Left hindlimb (tissue), 1 donor: ENCODE measurements at places on chromosomes 16 and 17.

GRCh38 chr16:30644334-30644830 is 6.4 kb upstream of the PRR14 start:
- DNase-seq: no peak

GRCh38 chr16:77679901-77680300 is 42.4 kb upstream of the NUDT7 start:
- DNase-seq: no peak

- no peak for DNase-seq
Observed at GRCh38 chr17:17535957-17536356, 39.8 kb upstream of the RASD1 start.

DNA sequence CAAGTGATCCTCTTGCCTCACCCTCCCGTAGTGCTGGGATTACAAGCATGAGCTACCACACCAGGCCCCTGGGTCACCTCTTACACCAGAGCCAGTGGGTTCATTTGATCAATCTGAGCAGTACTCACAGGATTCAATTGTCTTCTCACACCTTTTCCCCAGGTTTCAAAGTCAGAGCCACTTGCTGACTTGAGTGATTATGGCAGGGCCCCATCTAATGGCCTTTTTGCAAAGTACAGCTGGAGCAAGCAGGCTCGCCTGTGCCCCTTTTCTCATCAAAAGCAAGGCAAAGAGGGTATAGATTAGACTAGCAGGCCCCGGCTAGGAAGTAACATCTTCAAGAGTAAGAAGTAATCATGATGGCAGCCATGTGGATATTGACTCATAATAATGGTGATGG is 114.8 kb upstream of the NOL11 start:
- no peak for DNase-seq

DNA sequence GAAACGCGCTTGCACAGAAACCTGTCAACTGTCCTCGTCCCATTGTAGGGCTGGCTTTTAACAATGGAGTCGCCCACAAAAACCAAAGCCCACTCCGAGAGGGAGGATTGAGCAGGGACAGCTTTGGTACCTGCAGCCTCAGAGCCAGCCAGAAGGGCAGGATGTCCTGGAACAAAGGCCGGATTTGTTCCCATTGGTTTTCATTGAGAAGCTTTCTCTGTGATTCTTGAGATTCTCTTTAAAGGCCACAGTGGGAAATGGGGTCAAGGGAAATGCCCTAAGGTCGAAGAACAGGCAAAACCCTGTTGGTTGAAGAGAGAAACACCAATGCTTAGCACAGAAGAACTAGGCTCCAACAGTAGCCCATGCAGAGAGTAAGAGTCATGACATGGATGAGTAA is 65.4 kb downstream of the C16orf78 start:
- no peak for DNase-seq

DNA sequence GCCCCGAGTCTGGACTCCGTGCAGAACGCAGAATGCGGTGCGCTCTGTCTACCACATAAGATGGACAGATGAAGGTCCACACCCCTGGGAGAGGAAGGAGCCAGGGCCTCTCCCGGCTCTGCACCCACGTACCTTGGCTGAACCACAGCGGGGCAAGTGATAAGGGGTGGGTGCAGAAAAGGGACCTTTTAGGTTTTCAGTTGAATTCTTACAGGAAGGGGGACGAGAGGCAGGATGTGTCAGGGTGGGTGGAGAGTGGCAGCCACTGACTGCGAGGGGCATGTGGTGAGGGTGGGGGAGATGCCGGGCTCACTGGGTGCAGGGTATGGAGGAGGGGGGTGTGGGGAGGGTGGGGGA is 372 bp downstream of the CD300A start:
- no peak for DNase-seq

DNA sequence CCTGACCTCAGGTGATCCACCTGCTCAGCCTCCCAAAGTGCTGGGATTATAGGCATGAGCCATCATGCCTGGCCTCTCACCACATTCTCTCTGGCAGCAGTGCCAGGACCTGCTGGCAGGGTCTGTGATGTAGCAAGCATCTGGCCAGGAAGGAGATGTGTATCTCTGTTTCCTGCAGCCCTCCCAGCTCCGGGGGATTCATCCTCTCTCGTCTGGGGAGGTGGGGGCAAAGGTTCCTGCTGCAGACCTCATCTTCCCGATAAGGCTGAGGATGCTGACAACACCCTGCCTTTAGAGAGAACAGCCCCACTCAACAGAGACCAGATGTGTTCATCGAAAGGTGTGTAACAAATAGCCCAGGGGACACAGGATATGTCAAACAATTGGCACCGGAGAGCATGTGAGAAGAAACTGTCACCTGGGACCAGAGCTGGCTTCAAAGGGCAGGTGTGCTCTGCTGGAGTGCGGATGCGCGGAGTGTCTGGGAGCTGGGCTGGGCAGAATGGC is 54.8 kb upstream of the SEC14L1 start:
- no peak for DNase-seq

DNA sequence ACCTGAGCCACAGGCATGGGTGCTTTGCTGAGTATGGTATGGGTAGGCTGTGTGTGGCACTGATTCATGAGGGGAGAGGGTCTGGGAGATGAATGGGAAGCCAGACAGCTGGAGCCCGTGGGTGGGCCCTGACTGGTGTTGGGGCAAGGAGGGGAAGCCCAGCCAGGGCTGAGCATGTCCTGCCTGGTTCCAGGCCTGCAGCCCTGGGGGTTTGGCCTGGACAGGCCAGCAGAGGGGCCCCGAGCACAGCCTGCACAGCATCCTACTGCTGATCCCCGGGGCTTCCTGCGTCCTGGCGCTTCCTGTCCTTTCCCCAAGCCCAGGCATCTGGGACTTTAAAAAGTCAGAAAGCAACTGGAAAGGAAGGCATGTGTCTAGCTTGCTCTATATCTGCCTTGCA is 4.6 kb upstream of the MVD start:
- no peak for DNase-seq

DNA sequence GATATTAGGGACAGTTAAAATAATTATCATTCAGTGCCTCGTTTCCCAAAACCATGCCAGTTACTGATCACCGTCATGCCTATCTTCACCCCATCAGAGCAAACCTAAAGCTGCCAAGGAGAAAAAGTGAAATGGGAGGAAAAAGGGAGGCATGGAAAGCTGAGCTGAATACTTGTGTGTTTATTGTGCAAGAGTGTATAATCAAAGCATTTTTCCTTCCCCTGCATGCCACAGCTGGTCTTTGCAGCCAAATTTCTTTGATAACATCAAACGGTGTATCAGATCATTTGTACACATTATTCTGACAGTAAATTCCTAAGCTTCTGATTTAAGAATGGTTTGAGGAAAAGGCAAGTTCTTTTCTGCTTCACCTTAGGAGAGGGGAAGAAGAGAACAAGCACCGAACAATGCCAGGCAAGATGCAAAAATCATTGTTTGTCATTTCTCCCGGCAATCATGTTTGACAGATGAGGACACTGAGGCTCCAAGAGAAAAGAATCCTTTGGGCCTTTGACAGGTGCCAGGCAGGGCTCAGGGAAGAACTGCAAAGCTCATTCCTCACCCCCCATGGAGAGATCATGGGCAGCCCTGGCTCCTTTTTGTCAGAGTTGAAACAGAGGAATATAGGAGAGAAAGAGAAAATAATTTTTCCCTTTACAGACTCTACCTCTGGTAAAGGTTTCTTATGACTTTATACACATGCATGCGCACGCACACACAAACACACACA is 51.4 kb upstream of the ARHGAP44 start:
- DNase-seq: no peak

GRCh38 chr17:66403846-66404556 is 101.6 kb downstream of the PRKCA start:
- no peak for DNase-seq

DNA sequence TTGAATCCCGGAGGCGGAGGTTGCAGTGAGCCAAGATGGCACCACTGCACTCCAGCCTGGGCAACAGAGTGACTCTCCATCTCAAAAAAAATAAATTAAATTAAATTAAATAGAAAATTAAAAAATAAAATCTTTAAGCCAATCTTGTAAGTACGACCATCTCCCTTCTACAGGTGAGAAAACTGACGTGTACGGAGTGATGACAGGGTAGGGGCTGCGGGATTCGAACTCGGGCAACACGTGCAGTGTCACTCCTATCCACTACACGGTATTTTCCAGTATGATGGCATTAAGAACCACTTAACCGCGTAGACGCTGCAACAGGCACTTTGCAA is 762 bp downstream of the WDR59 start:
- DNase-seq: no peak

DNA sequence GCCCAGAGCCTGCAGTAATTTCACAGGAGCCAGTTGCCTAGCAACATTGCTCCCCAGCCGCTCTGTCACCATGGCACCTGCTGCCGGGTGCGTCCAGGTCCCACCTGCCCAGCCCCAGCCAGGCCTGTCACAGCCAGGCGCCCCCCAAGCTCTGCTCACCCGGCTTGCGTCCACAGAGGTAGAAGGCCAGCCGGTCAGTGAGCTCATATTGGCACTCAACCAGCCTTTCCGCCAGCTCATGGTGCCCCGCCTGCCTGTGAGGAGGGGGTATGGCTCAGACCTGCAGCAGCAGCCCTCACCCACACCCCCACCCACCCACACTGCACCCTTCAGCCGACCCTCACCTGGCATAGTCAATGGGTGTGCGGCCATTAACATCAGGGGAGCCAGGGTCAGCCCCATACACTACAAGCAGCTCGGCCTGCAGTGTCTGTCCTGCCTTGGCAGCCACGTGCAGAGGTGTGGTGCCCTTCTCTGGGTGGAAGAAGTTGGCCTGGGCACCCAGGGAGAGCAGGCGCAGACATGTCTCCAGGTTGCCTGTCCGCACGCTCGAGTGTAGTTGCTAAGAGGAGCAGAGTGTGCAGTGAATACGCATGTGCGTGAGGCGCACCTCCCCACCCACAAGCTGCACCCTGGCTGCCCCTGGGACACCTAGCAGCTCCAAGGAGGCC is 7.7 kb downstream of the GIT1 start:
- DNase-seq: peak; percentile 22

DNA sequence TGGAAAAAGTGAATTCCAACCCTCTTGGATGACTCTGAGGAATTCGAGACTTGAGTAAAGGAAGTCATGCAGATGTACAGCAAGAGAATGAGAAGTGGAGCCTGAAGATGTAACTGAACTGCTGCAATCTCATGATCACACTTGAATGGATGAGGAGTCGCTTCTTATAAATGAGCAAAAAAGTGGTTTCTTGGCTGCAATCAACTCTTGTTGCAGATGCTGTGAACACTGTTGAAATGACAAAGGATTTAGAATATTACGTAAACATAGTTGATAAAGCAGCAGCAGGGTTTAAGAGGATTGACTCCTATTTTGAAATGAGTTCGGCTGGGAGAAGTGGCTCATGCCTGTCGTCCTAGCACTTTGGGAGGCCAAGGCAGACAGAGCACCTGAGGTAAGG is 25.5 kb downstream of the ASPA start:
- no peak for DNase-seq

DNA sequence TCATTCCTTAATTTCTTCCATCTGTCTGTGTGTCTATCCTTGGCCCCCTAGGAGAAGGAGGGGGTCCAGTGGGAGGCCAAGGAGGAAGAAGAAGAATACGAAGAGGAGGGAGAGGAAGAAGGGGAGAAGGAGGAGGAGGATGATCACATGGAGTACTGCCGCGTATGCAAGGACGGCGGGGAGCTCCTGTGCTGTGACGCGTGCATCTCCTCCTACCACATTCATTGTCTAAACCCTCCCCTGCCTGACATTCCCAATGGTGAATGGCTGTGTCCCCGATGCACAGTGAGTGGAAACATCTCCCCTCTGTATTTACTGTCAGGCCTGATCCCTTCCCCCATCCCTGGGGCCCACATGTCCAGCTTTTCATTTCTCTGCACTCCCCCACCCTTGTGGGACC is 6.3 kb downstream of the CHD3 start:
- no peak for DNase-seq

GRCh38 chr17:64277831-64278562 is 14.9 kb upstream of the TEX2 start:
- peak; percentile 39 for DNase-seq

- DNase-seq: no peak
Observed at GRCh38 chr16:27353853-27354252, 40.1 kb downstream of the IL4R start.

GRCh38 chr16:79571903-79572535 is 28.5 kb downstream of the MAF start:
- no peak for DNase-seq

DNA sequence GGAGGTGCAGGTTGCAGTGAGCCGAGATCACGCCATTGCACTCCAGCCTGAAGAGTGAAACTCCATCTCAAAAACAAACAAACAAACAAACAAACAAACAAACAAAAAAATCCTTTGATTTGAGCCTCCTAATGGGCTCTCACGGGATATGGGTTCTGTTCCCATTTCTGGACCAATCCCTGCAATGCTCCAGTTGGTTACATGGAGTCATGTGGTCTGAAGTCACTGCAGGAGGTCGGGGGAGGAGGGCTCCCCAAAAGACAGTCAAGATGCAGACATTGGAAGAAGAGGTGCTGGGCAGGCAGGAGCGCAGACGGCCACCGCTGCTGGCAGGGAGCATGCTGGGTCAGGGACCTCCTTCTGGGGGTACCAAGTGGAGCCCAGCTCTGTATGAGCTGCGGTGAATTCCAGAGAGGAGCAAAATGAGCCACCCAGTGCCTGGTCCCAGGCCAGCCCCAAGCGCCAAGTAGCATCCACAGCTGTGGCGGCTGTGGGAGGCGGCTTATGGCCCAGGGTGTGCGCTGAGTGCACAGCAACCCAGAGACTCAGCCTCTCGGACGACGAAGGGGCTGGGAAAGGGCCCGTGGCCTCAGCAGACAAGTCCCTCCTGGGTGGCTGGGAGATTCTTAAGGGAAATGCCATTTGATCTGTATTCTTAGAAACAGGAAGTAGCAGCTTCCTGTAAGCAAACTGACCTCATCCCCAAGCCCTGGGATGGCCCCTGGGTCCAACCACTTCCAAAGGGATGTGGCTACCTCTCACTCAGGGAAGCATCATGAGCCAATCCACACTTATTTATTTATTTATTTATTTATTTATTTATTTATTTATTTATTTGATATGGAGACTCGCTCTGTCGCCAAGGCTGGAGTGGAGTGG is 19.6 kb upstream of the ATP2A3 start:
- no peak for DNase-seq

- peak; percentile 91 for DNase-seq
Observed at GRCh38 chr17:40331743-40332641, 23.0 kb downstream of the RARA start.

DNA sequence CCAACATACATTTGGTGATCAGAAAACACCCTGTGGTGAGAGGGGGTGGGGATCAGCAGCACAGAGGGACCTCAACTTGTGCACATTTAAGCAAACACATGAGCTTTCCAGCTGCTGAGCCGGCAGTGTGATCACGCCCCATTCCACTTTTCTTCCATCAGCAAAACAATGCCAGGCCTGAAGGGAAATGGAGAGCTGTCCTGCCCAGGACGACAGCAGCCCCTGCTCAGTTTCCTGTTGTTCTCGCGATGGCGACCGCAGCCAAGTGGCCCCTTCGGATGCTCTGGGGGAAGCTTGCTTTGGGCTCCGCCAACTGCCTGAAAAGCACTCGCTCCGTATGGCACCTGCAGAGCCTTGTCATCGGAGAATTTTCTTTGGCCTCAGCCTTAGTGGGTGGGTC is 272.3 kb downstream of the FOXL1 start:
- DNase-seq: no peak

DNA sequence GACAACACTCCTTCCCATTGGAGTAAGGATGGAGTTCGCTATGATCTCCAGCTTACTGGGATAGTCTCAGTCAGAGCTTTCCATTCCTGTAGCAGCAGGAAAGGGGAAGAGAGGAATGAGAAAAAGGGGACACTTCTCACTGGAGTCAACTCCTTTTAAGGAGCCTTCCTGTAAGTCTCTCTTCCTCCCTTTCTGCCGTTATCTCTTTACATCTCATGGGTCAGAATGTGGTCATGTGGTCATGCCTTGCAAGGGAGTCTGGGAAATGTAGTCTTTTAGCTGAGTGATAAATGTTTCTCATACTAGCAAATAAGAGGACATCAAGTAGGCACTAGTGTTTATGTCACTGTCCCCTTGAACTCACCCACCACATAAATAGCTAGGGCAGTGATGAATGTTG is 227.3 kb downstream of the HAPSTR1 start:
- DNase-seq: no peak
